ENCODE measurements at places on chromosomes 1 and 21.
A peak's percentile ranks its signal among the peaks of the same experiment; 100 is the strongest.

DNA sequence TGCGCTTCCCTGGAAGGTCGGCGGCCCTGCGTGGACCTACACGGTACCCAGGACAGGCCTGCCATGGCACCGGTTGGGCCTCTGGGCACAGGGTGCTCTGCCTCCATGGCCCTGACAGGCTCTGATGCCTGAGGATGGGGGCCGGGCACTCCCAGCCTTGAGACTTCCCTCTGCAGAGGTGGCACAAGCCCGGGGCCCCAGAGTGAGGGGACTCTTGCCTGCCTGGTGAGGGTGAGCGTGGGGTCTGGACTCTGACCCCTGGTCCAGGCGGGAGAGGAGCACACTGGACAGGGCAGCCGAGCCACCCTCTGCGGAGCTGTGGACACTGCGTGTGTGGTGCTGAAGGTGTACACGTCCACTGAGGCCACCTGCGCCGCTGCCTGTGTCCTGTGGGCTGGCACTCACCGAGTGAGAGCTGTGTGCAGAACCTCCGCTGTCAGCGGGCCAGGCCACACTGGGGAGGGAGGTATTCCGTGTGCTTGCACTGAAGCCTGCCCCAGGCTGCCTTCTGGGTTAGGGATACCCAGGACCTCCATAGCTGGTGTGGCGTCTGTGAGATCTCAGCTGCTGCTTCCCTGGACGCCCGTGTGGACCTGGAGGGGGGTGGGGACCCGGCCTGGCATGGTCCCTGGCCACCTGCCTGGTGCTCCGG, 10.4 kb downstream of the SKI start:
- DNase-seq = no peak

GRCh38 chr1:51755437-51755836, 123.1 kb downstream of the NRDC start:
- DNase-seq = no peak

- DNase-seq = no peak
These were observed 68.8 kb downstream of the DDAH1 start for GRCh38 chr1:85396194-85396593.

GRCh38 chr1:110619412-110620249, 13.5 kb upstream of the KCNA2 start:
- peak; percentile 76 for DNase-seq

DNA sequence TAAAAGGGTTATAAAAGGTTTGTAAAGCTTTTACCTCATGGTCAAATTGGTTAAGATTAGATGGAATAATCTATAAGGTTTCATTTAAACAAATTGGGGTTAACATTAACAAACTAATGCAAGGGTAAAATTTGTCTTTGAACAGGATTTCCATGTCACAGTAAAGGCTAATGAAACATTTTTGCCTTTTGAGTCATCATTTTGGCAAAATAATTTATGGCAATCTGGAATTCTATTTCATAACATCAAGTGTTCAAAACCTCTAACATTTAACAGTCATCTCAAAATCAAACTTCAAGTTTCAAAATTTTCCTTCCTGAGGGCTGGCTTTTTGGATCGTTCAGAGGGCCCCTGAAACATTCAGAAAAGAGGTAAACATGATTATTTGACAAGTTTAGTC, 6.6 kb upstream of the CD46 start:
- DNase-seq = no peak

DNA sequence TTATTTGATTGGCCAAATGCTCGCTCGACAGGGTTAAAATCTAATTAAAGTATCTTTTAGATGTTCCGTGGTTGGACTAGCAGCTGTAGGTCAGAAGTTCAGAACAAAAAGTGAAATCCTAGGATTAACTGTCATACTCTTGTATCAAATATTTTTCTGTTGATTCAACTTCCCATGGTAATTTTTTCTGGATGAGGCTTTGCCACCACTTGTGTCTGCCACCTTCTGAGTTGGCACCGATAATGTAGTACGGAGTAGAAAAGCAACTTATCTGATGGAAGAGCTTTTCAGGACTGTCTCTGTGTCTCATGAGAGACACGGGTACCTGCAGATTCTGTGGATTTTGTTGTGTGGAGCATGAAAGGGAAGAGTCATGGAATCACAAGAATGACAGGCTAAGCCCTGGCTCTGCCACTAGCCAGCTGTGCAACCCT, 44.6 kb upstream of the CNN3 start:
- DNase-seq = no peak

GRCh38 chr1:15323989-15324868, 77.2 kb downstream of the FHAD1 start:
- DNase-seq = no peak

GRCh38 chr1:181073638-181074037, 14.9 kb upstream of the IER5 start:
- no peak for DNase-seq

GRCh38 chr1:32868806-32869455, 1.8 kb downstream of the FNDC5 start:
- no peak for DNase-seq

- DNase-seq = no peak
These were observed 182.2 kb downstream of the GIPC2 start for GRCh38 chr1:78227705-78228635.

DNA sequence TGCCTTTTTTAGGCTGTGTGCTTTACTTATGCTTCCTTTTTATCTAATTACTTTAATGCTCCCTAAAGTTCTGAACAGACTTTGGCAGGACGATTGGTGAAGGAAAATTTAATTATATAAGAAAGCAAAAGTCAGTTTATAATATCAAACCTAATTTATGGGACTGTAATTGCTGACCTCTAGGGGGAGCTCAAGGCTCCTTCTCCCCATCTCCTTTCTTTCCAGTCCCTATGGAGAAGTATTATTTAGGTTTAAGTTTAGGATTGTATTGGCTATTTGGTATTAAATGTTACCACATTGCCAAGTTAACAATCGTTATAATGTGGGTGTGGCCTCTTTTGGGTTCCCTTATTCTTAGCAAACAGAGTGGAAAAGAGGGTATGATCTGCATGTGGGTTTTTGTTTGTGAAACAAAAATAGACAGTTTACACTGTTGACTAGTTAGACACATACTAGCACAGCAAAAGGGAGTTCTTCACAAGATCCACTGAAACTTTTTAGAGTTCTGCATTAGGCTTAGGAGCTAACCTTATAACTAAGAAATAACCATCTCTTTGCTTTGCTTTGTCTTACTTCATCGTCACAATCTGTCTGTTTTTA, 48.2 kb upstream of the TNFSF4 start:
- DNase-seq = no peak

DNA sequence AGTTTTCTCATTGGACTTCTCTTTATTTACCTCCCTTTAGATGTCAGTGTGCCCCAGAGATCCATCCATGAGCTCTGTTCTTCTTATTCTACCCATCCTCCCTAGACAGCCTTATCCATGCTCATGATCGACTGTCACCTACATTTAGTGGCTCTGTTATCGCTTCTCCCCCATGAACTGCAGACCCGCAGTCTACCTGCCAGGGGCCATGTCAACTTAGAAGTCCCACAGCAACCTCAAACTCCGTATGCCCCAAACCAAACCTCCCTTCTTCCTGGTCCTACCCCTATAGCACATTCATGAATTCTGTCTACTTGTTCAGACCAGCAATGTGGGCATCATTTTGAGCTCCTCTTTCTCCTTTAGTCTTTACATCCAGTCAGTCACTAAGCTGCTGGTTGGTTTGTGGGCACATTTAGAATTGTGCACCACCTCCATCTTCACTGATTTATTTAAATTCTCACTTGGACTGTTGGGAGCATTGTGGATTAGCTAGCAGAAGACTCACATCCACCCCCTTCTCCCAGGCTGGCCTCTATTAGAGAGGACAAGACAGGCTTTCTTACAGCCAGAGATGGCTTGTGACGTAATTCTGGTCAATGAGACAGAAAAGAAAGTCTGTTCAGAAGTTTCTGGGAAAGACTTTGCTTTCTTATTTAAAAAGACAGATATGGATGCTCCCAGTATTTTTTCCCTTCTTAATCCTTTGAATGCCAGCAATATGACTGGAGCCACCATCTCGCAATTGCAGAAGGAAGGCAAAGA, 19.1 kb downstream of the C1orf116 start:
- no peak for DNase-seq

Data from NCI-H1092 (cell line).